ENCODE measurements at places on chromosomes 6 and 20.

GRCh38 chr6:139344186-139344963, 30.1 kb downstream of the CITED2 start:
- DNase-seq, result no peak

DNA sequence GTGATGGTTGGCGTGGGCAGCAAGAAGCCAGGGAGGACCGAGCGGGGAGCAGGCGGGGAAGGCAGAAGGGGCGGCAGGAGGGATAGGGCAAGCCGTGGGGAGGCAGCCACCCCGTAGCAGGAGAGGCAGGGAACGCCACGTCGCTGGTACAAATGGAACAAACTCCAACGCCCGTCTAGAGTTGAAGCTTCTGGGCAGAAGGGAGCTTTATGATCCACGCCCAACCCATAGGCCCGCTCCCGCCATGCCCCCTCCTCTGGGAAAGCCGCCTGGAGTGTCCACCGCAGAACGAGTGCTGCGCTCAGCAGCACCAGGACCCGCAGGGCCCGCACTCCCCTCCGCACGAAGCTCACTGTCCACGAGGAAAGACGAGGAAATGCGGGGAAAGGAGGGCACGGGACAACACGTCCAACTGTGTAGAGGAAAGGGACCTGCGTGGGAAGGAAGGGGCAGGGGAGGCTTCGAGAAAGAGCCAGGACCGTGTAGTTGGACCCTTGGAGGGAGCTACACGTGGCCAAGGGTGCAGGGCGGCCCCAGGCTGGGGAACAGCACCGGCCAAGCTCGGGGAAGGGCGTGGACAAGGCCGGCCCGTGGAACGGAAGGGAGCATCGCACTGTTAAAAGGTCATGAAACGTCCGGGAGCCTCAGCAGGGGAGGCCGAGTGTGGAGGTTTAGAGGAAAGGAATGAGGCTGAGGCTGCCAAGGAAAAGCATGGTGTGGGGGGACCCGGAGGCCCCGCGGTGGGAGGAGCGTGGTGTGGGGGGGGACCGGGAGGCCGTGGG, 204.0 kb downstream of the DLL1 start:
- no peak for DNase-seq

DNA sequence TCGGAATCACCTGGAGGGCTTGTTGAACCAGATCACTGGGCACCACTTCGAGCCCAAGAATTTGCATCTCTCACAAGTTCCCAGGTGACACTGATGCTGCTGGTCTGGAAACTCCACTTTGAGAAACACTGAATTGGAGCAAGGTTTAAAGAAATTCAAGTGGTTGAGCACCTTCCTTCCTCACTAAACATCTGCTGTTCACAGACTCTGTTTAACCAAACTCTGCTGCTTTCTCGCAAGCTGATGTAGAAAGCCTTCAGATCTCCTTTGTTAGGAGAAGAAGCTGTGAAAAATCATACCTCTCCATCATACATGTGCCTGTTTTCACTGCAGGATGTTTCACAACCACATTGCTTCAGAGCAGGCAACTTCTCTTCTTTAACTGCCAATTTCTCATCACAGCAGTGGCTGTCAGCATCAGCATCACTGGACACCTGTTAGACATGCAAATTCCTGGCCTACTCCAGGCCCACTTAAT, 87.5 kb upstream of the TOP1 start:
- no peak for DNase-seq

DNA sequence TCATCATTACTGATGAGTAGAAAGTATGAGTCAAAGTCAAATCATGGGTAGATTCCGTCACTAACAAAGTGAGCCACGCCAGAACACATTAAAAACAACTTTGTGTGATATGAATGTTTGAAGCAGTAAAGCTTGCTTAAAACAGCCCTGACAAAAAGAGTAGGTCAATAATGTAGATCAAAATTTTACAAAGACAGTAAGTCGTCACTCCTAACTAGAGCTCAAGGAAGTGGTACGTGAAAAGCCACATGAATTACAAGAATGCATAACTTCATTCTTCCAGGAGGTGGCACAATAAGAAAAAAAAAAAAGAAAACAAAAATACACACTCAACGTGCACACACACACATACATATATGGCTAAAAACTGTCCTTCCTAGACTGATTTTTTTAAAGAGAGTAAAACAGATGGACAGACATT, 69.9 kb downstream of the HACE1 start:
- DNase-seq, result no peak

DNA sequence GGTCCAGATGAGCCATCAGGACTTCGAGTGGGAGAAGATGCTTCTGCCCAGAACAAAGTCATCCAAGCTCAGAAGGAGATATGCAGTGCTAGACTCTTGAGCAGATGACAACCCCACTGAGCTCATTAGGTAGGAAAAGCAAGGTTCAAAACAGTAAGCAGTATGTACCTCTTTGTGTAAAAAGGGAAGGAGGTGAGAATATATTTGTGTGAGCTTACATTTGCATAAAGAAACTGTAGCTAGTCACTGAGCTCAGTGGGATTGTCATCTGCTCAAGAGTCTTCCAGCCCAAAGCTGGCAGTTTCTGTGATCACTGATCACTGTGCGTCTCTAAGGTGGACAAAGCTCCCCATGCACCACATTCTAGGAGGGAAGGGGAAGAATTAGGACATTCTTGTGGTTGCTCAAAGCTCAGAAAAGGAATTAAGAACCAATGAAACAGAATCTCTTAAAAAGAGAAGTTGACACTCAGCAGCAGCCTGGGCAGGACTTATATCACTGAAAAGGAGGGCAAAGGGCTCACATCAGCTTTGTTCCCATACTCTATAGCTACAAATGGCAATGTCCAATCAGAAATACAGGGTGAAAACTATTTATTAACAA, 90.0 kb upstream of the MAFB start:
- no peak for DNase-seq
